Hindlimb muscle (tissue), 1 donor: ENCODE measurements at places on chromosomes 5 and 9.

- DNase-seq, result no peak
These were observed 42.3 kb downstream of the SNCAIP start for GRCh38 chr5:122354293-122354692.

GRCh38 chr9:130535818-130536521, 43.4 kb upstream of the FUBP3 start:
- no peak for DNase-seq

DNA sequence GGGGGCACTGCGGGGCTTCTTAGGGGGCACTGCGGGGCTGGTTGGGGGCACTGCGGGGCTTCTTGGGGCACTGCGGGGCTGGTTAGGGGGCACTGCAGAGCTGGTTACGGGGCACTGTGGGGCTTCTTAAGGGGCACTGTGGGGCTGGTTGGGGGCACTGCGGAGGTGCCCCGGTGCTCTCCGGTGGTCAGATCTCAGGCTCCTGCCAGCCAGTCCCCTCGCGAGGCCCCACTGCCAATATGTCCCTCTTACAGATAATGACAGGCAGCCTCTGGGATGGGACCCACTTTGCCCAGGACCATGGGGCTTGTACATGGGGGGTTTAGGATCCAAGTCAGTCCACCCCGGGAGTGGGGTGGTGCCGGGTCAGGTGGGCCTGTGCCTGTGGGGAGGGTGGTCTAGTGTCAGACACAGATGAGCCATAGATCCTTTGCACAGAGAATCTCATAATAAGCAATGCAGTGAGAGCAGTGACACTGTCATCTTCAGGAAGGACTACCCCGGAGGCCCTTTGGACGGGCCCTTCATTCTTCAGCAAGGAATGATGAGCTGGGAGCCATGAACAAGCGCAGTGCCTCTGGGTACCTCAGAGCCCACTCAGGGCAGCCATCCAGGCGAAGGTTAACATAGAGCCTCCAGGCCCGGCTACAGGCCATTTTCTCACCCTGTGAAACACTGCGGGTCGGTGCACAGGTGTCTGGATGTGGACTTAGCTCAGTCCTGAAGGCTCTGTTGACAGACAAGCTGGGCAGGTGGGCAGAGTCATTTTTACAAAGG, 38.2 kb downstream of the COL5A1 start:
- DNase-seq, result no peak

GRCh38 chr5:151499501-151500035, 52.2 kb downstream of the SLC36A1 start:
- no peak for DNase-seq

- DNase-seq, result no peak
These were observed 815.7 kb downstream of the SEMA5A start for GRCh38 chr5:8730194-8730593.
